ENCODE measurements at places on chromosomes 2 and 18. TPM values are rescaled to one million over a fixed set of nuclear protein-coding genes. Genes with fewer than 3 reads are reported as not detected.

The CIB4 gene
- total RNA-seq = not detected

DNA sequence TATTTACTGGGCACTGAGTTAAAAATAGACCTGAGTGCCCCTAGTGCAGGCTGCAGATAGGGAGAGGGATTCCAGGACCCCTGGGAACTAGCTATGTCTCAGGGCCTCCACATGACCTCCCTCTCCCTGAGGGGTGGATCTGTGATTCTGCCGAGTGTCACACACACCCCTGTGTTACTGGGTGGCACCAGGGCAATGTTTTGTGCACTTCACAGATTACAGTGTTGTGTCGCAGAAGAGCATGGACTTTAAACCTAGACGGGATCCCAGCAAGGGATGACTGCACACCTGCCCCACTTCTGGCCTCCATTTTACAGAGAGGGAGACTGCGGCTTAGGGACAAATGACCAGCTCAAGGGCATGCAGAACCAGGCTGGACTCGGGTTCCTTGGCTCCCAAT lies 65.6 kb downstream of the ZFP36L2 start:
- DNase-seq = no peak

- DNase-seq = no peak
Measured at GRCh38 chr18:51614033-51614432, 416.6 kb upstream of the MEX3C start.

GRCh38 chr2:126653761-126654160 lies 2.2 kb upstream of the GYPC start:
- DNase-seq = no peak

DNA sequence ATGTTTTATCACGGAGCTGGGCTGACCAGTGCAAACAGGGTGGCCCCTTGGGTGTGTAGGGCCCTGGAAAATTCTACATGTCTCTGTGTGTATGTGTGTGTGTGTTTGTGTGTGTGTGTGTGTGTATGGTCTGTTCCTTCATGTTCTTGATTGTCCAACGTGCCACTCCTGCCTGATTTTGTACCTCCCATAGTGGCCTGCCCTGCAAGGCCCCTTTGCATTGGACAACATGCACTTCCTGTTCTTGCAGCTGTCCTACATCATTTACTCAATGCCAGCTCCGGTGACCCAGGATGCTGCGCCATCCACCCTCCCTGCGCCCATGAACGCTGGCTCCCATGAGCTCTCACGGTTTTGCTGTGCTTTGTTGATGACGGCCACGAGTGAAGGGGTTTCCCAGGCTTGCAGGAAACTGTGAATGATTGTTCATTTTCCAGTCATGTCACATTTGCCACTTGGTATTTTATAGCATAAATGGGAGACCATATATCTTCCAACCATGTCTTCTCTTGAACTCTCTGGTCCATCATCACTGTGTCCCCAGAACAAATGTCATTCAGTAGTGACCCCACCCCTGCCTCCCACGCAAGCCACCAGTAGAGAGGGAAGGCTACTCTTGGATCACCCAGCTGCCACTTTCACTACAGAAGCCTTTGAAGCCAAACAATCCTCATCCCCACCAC lies 69.7 kb upstream of the NCK2 start:
- DNase-seq = peak; percentile 60

The TMEM200C gene
- total RNA-seq = not detected

- DNase-seq = no peak
Measured at GRCh38 chr2:4247791-4248190, 544.4 kb downstream of the DCDC2C start.

- DNase-seq = no peak
Measured at GRCh38 chr2:235527806-235528469, 34.1 kb downstream of the AGAP1 start.

- DNase-seq = no peak
Measured at GRCh38 chr2:111035830-111036441, 84.8 kb upstream of the BCL2L11 start.

- no peak for DNase-seq
Measured at GRCh38 chr2:236872015-236872414, 213.7 kb upstream of the COPS8 start.

The ABCG8 gene
- total RNA-seq = not detected

DNA sequence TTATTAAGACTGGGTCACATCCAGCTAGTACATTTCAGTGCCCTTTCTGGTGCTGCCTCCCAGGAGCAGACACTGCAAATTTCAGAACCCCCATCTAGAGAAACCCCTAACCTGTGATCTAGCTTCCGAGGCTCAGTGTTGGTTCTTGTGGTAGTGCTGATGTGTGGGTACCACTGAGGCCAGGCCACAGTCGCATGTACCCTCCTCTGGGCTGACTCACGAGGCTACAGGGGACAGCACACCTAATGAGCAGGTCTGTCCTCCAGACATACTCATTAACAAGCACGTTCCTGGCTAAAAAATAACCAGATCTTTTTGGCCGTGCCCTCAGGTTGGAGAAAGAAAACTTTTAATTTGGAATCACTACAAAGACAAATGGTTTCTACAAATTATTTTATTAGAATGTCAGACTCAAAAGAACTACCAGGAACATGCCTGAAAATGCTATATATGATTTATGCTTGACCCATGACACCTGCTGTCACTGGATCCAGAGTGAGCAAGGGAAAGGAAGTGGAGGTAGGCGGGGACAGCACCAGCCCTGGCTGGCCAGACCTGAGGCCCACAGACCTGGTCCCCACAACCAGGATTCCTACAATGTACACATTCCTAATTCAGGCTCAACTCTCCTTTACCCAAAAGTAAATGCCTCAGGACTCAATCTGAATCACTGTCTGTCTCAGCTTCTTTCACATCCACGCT lies 8.5 kb downstream of the CIAO1 start:
- no peak for DNase-seq

- no peak for DNase-seq
Measured at GRCh38 chr2:226674123-226674522, 125.5 kb downstream of the IRS1 start.

DNA sequence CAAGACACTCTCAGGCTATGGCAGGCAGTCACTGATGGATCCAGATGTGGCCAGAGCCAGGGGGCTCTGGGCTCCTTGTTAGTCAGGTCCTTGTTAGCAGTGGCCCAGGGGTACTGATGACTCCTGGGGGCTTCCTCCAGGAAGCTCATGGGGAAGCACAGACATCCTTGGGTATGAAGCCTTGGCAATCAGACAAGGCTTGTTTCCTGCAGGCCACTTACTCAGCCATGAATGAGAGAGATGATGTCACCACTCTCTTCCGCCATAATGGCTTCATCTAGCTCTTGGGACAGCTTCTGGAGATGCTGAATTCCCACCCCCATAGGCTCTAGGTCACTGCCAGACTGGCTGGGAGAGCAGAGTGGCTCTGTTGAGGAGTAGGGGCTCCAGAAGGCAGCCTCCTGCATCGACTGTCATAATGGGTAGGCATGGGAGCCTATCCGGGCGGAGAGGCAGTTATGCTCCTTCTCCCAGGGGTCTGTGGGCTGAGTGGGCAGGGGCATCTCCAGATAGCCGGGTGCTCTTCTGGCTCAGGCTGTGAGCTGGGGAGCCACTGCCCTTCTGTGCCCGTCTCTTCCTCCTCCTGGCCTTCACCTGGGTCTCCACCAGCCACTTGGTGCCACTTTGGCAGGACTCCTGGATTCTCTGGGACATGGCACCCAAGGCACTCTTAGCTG lies 40.2 kb upstream of the BMPR2 start:
- no peak for DNase-seq

The SERPINB4 gene
- not detected for total RNA-seq

The RAPGEF4 gene
- total RNA-seq = 0.72 TPM

The ERCC3 gene
- total RNA-seq = 53.2 TPM

GRCh38 chr2:79112269-79112668 lies 8.0 kb upstream of the REG1A start:
- no peak for DNase-seq

DNA sequence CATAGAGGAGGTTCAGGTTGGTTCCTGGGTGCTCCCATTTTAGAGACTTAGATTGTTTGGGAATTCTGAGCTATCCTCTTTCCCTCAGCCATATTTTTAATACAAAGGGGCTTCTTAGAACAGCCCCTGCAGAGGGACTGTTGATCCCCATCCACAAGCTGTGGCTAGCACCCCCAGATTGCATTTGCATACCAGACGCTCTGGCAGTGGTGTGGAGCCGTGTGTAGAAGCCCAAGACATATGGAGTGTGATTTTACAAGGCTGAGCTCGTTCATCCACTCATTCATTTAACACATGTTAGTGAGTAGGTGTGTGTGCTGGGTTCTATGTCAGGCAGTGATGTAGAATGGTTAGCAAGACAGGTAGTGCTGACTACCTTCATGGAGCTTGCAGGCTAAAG lies 166.7 kb upstream of the BOD1L2 start:
- no peak for DNase-seq

The SCN9A gene
- total RNA-seq = not detected

- DNase-seq = no peak
Measured at GRCh38 chr18:34212511-34212910, 12.2 kb downstream of the NOL4 start.

The CPO gene
- not detected for total RNA-seq

GRCh38 chr2:57156231-57156924 lies 890.2 kb upstream of the VRK2 start:
- no peak for DNase-seq

DNA sequence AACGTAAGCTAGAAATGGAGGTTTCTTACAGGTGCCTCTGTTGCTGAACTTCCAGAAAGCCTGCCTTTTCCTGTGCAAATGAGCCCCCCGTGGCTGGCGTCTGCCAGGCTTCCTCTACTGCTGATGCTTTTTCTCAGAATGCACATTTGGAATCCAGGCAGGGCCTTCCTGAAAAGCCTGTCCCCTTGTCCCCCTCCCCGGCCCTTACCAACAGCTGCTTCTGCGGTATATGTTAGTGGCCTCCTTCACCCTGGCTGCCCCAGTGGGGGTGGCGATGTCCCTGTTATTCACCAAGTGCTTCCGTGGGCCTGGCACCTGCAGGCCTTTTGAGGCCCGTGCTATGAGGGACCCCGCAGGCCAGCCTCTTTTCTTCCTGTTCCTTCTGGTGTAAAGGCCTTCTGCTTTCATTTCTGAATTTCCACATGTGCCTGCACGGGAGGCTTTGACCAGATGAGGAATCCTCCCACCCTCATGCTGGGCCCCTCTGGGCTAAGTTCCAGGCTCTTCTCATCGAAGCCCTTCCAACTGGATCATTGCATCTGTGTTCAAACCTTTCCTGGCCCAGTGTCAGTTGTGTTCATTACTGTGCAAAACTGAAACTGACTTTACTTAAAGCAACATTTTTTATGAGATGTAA lies 10.4 kb downstream of the CNDP2 start:
- DNase-seq = no peak

The SERPINB11 gene
- not detected for total RNA-seq

GRCh38 chr2:118274841-118275510 lies 186.7 kb downstream of the INSIG2 start:
- DNase-seq = no peak

GRCh38 chr2:230048010-230048671 lies 20.6 kb downstream of the SLC16A14 start:
- no peak for DNase-seq

GRCh38 chr2:158321264-158321663 lies 135.3 kb downstream of the CCDC148 start:
- no peak for DNase-seq

DNA sequence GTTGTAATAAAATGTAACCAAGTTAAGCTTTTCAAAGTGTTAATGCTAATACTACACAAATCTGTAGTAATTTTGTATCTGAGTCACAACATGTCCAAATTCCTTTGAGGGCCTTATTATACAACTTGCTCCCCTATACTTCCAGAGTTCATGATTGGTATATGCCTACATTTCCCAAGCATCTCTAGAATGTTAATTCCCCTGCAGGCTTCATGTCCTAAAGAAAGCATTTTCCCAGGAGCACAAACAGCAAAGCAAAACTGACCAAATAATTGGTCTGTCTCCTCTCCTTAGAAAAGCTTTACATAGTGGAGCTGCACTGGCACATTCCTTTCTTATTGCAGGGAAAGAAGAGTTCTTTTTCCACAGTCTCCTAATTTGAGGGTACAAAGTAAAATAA lies 3.7 kb downstream of the ALS2 start:
- DNase-seq = no peak

GRCh38 chr2:233461481-233461891 lies 105.1 kb downstream of the USP40 start:
- DNase-seq = no peak

DNA sequence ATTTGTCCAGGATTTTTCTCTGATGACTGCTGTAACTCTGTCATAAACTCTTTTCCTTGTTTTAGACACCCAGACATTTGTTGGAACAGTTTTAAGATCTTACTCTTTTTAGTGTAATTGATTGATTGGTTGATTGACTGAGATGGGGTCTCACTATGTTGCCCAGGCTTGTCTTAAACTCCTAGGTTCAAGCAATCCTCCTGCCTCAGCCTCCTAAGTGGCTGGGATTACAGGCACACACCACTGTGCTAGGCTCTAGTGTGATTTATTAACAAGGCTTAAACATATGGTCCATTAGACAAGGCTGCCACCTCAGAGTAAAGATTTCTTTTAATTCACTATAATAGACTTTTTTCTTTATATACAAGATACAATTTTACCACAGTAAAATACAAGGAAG lies 2.0 kb downstream of the PAIP2B start:
- no peak for DNase-seq

- no peak for DNase-seq
Measured at GRCh38 chr18:32095192-32095899, 3.7 kb downstream of the RNF138 start.

DNA sequence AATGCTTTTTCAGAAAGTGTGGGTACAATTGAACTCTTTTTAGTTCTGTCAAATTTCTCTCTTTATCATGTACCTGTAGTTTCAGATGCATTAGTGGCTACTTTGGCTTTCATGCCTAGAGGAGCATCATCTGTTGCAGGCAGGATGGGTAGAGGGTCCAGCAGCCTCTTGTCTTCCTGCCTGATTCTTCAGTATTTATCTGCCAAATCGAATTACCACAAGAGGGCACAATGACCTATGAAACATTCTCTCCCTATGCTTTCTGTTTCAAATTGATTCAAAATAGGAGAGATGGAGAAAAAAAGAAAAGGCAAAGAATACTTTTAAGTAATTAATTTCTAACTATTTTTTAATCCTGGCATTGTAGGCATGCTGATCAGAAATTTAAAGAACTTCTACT lies 477.2 kb downstream of the TRIB2 start:
- no peak for DNase-seq

The GPAT2 gene
- 36.3 TPM for total RNA-seq

DNA sequence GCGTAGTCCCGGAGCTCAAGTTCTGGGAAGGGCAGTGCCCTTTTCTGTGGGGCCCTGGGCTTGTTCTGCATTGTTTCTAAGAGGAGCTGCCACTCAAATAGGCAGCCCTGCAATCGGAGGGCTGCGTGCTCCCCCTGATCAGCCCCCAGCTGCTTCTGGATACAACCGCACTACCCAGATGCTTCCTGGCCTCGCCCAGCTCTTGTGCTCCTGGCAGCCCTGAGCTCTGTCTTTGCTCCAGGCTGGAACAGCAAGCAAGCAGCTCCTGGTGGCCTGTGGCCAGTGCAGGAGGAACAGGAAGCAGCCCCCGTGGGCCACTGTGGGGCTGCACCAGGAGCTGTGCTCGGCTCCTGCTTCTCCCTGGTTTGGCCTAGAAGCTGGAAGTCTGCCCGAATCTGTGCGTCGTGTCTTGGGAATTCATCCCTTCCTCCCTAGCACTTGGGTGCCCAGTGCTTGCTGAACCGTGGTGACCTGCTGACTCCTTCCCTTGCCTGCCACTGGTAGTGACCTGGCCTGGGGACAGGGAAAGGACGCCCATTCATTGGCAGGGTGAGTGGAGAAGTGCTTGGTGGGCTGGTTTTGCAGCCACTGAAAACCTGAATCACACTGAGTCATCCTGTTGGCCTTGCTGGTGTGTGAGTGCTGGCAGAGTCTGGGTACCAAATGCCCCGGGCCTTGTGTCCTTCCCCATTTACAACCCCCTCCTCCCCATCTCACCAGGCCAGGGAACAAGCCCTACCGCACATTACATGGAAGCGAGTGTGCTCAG lies 27.3 kb upstream of the NTSR2 start:
- DNase-seq = no peak

- no peak for DNase-seq
Measured at GRCh38 chr2:59177748-59178147, 936.6 kb upstream of the FANCL start.
